ENCODE measurements at places on chromosomes 4 and X. TPM values are rescaled to one million over a fixed set of nuclear protein-coding genes. Genes with fewer than 3 reads are reported as not detected.

NUP62CL gene
- total RNA-seq, result 1.3 TPM

PHKA1 gene
- 10.3 TPM for total RNA-seq

GRIA2 gene
- total RNA-seq, result not detected

PLXNA3 gene
- total RNA-seq, result 28.1 TPM

AMBN gene
- not detected for total RNA-seq

FOXR2 gene
- total RNA-seq, result not detected

MGST2 gene
- 95.1 TPM for total RNA-seq

TMSB15C gene
- total RNA-seq, result 0.34 TPM

BGN gene
- 193 TPM for total RNA-seq

FOXP3 gene
- not detected for total RNA-seq

- no peak for DNase-seq
Measured at GRCh38 chr4:121693450-121693849, 3.3 kb downstream of the ANXA5 start.

DNA sequence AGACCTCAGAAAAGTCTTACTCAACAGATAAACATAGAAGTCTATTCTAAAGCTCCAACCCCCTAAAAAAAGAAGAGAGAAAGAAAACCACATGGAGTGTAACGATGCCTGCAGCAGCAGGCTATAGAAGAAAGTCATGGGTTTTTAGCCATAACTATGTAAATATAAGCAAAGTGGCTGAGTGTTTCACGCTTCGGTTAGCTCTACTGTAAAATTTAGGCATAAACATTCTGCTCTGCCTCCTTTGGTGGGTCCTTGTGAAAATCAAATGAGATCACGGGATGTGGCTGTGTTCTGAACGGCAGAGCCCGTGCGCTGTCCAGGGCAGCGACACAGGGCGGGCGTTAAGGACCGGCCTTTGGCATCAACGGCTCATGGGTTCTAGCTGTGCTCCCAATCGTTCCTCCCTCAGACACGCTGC is 78.4 kb downstream of the IRF2 start:
- DNase-seq, result no peak

GRCh38 chr4:126552321-126552720 is 1080.4 kb upstream of the INTU start:
- no peak for DNase-seq

DNA sequence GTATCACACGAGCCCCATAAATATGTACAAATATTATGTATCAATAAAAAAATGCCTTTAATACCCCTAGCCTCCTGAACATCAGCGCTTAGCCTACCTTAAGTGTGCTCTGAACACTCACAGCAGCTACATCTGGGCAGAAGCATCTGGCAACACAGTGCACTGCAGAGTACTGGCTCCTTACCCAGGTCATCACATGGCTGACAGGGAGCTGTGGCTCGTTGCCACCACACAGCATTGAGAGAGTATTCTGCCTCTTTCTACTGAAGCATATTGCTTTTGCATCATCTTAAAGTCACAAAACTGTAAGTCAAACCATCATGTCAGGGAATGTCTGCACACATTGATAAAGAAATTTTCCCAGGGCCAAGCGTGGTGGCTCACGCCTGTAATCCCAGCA is 55.2 kb downstream of the TRIML1 start:
- DNase-seq, result no peak

- no peak for DNase-seq
Measured at GRCh38 chrX:153685156-153685536, 2.6 kb upstream of the SLC6A8 start.

DNA sequence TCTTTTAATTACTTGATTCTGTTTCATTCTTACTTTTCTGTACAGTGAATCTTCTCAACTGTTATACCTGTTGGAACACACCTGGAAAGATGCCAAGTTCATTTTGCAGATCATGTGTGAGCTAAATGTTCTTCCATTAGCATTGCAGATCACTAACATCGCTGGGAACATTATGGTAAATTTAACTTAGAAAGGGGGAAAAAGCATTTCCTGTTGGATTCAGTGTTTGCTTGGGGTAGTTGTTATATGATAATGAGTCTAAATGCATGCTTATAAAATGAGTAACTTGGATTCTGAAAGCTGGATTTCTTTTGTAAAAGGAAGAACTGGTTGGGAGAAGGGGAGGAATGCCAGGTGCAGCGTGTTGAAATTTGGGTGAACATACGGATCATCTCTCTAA is 47.6 kb downstream of the POLA1 start:
- DNase-seq, result no peak

GRCh38 chr4:139242511-139243051 is 37.4 kb downstream of the MGARP start:
- DNase-seq, result no peak

GRCh38 chrX:24229400-24229879 is 79.9 kb downstream of the ZFX start:
- DNase-seq, result no peak

GRCh38 chrX:138858951-138859350 is 147.4 kb upstream of the FGF13 start:
- DNase-seq, result no peak

DNA sequence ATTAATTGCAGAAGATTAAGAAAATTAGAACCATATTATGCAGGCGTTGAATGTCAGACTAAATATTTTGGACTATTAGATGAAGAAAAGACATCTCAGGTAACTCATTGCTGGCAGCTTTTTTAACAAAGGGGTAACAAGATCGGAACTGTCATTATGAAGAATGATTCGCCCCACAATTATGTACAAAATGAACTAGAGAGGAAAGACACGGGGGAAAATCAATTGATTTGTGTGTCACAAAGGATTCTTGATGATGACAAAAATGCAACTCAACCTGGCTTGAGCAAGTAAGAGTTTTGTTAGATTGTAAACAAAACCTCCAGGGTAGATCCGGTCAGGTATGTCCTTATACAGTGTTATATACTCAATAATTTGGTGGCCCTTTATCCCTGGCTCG is 12.5 kb upstream of the DCLK2 start:
- no peak for DNase-seq

- DNase-seq, result no peak
Measured at GRCh38 chrX:148534291-148534690, 33.9 kb downstream of the AFF2 start.

DNA sequence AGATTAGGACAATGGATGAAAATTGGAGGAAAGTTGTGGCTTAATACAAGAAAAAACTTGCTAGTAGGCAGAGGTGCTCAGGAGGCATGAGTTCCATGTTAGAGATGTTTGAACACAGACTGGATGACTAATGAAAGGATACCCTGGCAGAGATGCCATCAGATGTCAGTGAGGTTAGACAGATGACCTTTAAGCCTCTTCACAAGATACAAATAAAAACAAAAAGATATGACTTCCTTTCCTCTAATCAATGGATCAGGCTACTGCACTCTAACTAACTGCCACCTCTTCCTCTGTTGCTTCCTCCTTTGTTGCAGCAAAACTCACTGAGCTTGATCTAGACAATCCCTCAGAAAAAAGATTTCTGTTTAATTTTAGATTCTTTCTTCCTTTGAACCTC is 14.7 kb downstream of the STAP1 start:
- DNase-seq, result no peak

DNA sequence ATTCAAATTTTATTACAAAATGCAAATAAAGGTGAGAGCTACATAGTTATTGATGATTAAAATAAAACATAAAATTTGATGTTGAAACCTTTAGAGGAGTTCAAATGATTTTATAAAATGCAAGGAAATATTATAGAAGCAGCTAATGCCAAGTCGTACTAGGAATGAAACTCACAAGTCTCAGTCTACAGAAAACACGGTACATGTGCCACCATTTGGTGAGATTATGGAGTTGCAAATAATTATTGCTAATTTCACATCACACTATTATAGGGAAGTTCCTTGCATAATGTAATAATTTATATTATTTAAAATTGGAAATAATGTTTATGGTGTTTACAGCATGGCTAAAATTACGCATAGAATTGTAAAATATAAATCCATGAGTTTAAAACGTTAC is 1601.7 kb upstream of the TENM3 start:
- no peak for DNase-seq

DNA sequence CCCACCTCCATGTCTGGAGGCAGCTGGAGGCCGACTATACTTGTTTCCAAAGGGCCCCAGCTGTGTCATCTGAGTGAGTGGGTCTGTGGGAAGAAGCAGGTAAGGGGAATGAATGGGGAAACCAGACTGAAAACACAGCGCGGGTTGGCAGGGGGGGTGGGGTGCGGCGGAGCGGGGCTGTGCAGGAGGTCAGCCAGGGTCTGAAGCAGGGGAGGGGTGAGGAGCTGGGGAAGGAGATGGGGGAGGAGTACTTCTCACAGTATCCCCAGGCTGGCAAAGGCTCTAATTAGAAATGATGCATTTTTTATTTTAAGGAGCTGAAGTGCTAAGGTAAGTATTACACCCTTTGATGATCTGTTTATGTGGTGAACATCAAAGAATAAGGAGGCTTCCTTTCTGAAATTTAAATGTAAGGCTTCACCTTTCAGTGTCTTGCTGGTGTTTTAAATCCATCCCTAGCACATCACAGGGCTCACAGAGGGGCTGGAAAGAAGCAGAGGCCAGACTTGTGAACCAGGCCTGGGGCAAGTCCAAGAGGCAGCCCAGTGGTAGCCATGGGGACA is 37.5 kb downstream of the SMIM20 start:
- no peak for DNase-seq

Data from left cardiac atrium (tissue), 4 donors.